Cortex of kidney (tissue), 1 donor: ENCODE measurements at places on chromosomes 5 and 9.

- no peak for DNase-seq
These were observed 242.2 kb downstream of the FAM114A2 start for GRCh38 chr5:153796527-153796926.

DNA sequence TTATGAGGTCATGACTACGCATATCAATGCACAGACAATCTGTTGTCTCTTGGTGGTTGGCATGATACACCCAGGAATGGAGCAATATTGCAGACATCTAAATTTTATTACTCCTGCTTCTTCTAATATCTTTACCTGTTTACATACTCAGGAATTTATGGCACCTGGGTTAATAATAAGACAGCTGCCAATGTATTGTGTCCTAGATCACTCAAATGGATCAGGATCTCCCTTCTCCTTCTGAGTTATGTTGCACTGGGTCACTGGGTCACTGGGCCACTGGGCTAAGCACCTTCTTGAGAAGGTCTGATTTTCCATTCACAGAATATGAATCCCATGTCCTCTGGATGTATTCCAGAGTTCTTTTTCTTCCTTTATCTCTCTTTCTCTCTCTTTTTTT, 41.8 kb downstream of the CCL28 start:
- no peak for DNase-seq

DNA sequence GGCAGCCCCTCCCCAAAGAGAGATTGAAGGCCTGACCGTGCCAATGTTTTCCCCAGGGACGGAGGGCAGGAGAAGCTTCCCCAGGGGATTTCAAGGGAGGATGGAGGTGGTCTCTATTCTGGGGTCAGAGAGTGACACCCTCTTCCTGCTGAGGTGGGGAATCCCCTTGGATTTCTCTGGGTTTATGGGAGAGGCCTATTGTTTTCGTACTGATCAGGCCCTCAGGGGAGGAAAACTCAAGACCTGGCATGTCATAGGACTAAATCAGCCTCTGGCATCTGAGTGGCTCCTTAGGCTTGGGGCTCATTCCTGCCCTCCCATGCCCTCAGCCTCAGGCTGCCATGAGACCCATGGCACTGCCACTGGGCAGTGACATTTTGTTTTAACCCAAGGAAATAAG, 44.6 kb downstream of the IRF1 start:
- no peak for DNase-seq

DNA sequence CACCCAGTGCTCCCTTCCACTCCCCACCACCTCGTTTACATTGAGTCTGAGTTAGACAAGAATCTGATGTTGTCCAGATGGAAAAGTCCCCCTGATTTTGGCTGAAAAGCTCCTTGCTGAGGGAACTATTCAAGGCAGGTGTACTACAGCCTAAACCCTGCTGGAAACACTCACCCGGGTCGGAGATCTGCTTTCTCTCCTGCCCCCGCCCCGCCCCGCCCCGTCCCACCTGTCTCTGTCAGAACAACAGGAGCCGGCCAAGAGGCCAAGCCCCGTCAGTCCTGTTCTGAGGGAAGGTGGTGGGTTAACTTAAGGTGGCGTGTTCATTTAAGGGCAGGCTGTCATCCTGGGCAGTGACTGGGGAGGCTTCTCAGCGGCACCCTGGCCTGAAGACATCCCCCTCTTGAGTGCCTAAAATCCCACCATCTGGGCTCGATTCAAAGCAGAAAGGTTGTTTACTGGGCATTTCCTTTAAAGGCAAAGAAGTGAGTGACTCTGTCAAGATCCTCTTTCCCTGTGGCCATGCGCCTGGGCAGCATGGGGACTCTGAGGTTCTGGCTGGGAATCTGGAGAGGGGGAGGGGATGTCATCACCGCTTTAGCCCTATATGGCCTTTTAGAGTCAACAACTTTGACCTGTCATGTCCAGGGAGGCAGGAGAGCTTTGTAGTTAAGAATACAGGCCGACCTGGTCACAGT, 71.1 kb upstream of the NEURL1B start:
- DNase-seq, result no peak

- no peak for DNase-seq
These were observed 260.8 kb upstream of the TNC start for GRCh38 chr9:115378758-115379157.

- DNase-seq, result no peak
These were observed 962 bp upstream of the TXN start for GRCh38 chr9:110257097-110257841.

DNA sequence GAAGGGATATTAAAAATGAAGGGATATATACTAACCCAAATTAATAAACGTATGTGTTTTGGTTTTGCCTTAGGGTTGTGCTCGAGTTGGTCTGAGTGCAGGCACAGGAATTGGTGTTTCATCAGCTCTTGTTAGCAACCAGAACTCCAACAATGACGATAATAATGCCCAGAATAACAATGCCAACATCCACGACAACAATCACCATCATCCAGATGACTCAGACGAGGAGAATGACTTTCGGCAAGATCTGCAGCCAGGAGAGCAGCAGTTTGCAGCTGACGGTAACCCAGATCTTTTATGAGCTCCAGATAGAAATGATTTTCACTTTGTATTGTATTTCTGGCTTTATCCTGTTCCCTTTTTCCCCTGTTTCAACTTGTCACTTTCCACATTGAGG, 33.2 kb downstream of the FBXO38 start:
- no peak for DNase-seq

DNA sequence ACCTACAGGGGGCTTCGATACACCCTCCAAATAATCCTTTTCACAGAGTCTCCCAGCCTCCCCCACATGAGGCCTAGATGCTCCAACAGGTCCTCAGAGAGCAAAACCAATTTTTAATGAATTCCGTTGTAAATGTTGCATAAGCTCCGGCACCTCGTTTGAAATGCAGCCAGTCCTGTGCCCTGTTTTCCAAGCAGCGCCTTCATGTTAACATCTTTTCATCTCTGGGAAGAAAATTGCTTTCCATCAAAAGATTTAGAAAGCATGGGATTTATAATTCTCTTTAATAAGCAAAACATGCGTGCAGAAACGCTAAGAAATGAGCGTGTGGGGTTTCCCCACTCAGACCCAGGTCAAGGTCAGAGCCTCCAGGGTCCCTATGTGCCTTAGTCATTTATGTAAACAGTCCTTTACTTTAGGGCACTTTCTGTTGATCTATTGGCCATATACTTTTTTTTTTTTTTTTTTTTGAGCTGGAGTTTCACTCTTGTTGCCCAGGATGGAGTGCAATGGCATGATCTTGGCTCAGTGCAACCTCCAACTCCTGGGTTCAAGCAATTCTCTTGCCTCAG, 177.5 kb upstream of the S1PR3 start:
- DNase-seq, result no peak

DNA sequence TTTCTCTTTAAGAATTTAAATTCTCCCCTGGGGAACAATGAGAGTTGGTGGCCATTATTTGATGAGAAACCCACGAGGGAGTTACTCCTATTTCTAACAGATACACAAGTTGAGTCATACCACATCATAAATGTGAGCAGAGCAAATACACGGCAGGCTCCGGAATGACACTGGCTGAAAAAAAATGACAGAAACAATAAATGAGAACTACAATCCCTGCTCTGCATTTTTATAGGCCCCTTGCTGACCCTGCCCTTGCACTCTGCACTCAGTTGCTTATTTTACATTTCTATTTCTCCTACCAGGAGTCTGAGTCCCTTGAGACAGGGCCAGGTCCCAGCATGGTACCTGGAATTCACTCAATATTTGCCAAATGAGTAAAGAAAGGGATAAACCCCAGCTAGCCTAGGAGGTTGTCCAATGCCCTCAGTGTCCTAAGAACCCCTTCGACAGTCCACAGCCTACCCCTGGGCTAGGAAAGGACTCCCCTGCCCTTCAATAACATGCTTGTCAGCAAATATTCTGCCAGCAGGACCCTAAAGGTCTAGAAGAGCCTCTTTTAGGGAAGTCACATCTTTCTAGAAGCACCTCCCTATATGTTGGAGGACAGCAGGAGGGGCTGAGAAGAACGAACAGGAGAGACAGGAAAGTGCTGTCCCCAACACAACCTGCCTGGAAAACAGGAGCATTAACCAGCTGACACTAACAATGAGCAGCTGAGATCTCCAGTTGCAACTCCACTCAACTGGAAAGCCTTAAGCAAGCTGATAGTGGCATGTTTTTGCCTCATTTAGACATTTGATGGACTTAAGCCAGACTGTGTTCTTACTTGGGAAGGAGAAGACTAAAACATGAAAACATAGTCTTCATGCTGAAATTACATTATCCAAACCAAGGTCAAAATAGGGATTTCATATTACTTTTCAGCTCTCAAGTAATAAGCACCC, 191.2 kb downstream of the ACTL7B start:
- no peak for DNase-seq

DNA sequence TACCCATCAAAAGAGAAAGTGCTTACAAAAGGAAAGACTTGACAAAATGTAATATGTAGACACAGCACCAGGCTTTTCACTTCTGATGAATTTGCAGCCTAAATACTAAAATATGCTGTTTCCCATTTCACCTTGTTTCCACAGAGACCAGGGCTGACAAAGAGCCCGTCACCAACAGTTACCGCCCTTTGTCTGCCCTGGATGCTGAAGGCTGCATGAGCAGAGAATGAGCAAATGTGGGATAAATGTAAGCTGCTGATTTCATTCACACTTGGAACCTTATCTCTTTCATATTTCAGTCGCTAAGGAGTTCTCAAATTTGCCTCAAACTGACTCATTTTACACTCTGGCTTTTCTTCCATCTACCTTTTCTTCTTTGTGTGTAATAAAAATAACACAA, 213.9 kb downstream of the TMEM167A start:
- DNase-seq, result no peak

DNA sequence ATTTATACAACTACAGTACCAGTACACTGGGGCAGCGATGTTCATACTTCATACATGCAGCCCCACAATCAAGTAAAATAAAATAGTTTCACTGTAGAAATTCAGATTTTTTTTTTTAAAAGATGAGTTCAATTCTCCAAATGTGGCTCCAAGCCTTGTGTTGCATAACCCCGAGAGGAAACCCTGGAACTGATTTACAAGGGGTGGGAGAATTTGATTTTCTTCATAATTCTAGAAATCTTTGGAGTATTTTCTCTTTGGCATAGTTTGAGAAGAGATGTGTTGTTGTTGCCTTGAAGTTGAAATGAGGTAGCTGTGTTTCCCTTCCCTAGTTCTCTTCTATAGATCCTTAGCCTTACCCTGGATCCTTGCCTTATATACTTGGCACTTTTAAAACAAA, 3.1 kb downstream of the RHOBTB3 start:
- DNase-seq, result no peak

GRCh38 chr5:81007637-81008027, 47.5 kb downstream of the RASGRF2 start:
- DNase-seq, result no peak

DNA sequence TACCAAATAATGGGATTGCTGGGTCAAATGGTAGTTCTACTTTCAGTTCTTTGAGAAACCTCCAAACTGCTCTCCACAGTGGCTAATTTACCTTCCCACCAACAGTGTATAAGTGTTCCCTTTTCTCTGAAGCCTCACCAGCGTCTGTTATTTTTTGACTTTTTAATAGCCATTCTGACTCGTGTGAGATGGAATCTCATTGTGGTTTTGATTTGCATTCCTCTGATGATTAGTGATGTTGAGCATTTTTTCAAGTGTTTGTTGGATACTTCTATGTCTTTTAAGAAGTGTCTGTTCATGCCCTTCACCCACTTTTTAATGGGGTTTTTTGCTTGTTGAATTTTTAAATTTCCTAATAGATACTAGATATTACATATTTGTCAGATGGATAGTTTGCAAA, 28.4 kb upstream of the SUSD1 start:
- DNase-seq, result no peak

GRCh38 chr5:64518793-64519192, 13.0 kb downstream of the RGS7BP start:
- DNase-seq, result no peak

DNA sequence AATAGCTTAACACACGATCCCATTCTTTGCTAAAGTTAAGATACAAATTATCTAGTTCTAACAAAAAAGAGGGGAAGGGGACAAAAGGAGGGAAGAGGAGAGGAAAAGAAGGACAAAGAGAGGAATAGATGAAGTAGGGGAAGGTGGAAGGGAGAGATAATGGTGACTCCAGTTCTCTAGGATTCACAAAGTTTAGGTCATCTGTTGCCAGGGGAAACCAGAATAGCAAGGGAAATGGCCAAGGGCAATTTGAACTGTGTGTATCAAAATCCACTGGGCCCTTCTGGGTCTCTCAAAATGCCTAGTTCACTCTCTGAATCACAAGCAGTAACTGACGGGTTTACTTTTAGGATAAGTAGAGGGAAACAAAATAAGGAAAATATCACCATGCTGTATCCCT, 7.6 kb downstream of the SLC24A2 start:
- no peak for DNase-seq

DNA sequence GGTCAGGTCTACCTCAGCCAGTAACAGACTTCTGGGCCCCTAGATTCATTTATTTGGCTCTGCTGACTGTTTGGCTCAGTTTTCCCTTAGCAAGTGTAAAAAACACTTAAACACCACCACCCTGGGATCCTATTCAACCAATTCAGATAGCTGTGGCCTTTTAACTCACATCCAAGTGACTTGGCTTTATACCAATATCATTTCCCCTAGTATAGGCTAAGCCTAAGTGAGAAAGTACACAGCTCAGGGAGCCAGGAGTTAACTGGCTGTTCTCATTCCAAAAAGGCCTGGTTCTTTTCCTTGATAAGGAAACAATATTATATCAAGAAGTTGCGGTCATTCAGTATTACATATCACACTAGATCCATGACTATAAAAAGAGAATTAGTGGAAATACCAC, 163.5 kb downstream of the ARL15 start:
- no peak for DNase-seq

DNA sequence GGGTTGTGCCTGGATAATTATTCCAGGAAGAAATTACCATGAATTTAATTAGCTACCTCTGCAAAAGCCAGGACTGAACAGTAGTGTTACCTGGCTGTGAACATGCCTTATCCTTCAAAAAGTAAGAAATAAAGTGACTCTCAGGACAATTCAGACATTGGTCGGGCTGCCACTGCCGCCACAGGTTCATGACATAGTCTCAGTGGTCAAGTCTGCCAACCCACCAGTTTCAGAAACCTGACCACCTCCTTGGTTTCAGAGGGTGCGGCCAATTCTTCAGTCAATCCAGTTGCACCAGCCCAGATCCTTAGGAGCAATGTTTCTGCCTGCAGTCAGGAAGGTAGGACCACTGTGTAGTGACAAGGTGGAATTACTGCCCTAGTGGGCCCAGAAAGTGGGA, 593.1 kb upstream of the DAB2 start:
- no peak for DNase-seq

DNA sequence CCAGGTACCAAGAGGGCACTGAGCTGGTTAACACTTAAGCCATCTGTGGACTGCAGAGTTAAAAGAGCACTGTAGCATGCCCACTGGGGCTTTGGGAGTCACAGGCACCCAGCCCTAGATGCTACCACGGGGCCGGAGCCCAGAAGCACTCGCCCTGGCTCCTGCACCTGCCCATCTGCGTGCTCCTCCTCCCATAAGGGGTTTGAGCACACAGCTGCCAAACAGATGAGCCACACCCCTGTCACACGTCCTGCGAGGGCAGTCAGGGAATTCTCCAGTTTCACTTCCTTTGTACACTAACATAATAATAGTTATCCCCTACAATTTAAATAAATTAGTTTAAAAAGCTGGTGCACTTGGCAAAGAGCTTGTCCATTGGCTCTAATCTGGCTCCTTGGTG, 4.5 kb upstream of the PCA3 start:
- DNase-seq, result no peak

GRCh38 chr9:93107825-93108161, 11.8 kb downstream of the CARD19 start:
- no peak for DNase-seq
